ENCODE measurements at places on chromosomes 12 and 14.

DNA sequence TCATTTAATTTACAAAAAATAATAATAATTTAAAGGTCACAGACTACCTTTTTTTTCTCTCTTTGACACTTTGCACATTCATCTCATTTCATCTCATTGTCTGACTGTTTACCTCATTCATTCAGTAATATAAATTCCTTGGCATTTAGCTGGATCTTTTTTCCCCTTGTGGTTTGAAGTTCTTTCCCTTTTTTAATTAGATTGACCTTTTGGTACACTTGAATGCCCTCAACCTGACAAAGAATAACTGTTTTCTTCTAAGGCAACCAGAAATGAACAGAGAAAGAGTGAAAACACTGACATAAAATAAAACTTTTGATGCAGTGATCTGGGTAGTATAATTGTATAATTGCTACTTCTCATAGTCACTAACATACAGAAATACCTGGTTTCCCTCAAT lies 774.9 kb upstream of the NOVA1 start:
- no peak for DNase-seq

DNA sequence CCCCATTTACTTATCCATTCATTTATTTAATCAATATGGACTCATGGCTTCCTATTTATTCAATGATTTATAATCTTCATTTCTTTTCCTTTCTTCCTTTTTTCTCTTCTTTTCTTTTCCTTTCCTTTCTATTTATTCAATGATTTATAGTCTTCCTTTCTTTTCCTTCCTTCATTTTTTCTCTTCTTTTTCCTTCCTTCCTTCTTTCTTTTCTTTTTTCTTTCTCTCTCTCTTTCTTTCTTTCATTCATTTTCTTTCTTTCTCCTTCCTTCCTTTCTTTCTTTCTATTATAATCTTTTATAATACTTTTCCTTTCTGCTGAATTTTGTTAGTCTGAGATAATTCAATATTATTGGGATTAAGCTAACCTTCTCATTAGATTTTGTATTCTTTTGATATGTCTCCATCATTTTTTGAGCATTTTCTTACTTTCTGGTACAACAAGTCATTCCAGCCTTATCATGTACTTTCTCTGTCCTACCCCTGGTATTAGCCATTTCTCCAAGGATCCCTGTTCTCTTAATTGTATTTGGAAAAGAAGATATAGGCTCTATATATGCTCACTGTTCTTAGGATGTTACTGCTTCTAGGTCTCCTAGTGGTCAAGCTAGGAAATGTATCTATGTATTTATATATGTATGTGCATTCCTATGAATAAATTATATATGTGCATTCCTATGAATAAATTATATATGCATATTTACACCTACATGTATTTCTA lies 12.1 kb downstream of the LACRT start:
- no peak for DNase-seq

DNA sequence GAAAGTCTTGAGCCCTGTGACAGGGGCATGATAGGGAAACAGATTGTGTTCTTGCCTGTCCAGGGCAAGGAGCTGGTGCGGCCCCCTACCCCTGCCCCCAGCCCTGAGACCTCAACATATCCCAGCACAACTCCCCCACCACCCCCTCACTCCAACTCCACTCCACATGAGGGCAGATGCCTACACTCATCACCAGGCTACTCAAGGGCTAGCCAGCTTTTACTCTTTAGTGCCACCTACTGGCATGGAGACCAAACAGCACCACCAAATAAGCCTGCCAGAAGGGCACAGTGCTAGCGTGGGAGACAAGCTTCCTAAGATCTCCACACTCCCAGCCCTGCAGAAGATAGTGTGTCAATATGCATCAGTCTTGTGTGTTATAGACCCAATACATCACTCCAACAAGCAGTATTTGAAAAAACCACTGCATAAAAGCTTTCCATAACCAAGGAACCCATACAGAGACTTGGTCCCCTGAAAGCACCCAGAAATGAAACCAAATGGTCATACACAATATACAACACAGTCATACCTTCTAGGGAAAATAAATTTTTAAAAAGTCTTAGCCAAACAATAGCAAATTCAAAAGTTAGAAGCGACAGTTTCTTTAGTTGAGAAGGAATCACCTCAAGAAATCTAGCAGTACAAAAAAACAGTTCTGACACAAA lies 154.4 kb downstream of the KCNK10 start:
- peak; percentile 41 for DNase-seq

DNA sequence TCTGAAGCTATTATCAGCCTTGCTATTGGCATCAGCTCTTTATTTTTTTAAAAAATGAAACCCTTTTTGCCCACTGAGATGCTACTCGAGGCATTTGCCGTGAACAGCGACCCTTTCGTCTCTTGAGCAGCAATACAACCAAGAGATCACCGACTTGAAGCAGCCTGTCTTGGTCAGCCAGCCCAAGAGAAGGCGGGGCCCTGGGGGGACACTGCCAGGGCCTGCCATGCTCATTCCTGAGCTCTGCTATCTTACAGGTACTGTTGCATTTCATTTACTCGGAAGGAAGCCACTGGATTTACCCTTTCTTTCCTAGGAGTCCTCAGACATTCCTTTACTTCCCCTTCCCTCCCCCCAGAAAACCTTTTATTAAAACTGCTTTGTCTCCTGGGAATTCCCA lies 16.7 kb downstream of the PIWIL1 start:
- DNase-seq: no peak

DNA sequence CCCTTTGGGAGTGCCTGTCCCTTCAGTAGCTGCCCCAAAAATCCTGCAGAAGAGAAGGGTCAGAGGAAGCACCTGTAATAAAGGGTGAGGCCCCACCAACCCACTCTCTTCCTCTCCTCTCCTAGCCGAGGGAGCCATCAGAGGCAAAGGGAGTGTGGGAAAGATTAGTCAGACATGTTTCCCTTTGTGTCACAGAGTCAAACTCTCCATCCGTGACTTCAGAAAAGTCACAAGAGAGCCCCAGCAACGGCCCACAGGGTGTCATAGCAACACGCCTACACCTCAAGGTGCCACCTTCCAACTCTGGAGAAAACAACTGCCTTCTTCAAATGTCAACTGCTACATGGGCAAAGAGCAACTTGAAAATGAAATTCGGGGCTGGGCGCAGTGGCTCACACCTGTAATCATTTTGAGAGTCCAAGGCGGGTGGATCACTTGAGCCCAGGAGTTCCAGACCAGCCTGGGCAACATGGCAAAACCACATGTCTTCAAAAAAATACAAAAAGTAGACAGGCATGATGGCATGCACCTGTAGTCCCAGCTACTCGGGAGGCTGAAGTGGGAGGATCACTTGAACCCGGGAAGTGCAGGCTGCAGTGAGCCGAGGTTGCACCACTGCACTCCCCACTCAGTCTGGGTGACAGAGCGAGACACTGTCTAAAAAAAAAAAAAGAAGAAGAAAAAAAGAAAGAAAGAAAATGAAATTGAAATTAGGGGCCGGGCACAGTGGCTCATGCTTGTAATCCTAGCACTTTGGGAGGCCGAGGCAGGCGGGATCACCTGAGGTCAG lies 17.7 kb upstream of the CD27 start:
- DNase-seq: peak; percentile 86

GRCh38 chr12:62519043-62519442 lies 52.4 kb downstream of the MON2 start:
- DNase-seq: no peak

DNA sequence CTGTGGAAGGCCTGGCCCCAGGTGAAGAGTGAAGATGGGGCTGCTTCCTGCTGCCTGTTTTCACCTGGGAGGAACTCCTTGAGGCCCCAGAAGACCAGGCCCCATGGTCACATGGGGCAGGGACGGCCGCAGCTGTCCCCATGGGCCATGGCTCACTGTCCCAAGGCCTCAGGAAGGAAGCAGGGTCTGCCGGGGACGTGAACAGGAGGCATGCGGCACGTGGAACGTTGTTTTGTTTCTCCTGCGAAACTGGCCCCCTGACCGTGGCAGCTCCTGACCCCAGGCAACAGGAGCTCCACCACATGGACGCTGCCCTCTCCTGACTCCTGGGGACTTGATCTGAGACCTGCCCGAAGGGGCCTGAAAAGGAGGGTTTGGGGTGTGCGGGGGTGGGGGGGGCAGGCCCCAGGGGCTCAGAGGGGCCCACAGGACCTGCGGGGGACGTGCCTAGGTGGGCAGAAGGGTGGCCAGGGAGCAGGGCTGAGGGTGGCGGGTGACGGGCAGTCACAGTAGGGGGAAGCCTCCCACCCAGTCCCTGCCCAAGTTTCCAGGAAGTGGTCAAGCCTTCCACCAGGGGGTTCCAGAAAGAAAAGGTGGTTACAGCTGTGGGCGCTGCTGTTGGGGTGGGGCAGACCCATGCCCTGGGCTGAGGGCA lies 41.4 kb downstream of the LRCOL1 start:
- no peak for DNase-seq

DNA sequence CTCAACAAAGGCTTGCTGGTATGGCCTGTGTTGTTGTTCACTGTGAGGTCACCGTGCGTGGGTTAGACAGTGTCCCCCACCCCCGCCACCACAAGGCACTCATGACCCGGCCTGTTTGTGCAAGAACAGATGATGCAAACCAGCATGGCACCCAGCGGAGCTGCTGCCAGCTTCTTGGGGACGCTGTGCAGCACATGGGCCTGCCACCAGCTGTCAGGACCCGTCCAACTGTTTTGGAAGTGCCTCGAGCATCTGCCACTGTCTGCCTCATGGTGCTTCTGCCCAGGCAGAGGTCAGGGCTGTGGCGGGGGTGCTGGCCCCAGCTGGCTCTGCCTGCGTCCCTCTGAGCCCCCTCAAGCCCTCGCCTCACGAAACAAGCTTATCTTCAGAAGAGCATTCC lies 1.5 kb downstream of the ASB2 start:
- DNase-seq: no peak

GRCh38 chr14:80572666-80573065 lies 361.4 kb upstream of the DIO2 start:
- DNase-seq: no peak

GRCh38 chr12:121536054-121536898 lies 44.5 kb downstream of the KDM2B start:
- peak; percentile 41 for DNase-seq

- no peak for DNase-seq
These were observed 3.0 kb downstream of the KIF5A start for GRCh38 chr12:57552835-57553313.

DNA sequence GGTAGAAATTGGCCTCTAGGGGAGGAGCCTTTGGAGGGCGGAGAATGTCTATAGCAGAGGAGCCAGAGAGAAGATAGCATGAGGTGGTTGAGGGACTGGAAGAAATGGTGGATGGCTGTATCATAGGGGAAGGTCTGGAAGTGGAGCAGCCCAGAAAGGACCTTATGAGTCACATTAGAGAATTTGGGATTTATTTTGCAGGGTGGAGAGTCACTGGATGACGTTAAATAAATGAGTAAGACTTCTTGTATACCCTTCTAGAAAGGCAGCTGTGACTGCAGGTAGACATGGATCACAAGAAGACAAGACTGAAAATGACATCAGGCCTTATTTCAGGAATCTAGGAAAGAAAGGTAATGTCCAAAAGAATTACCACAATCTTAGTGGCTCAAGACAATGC lies 208.2 kb upstream of the TMTC1 start:
- DNase-seq: no peak

DNA sequence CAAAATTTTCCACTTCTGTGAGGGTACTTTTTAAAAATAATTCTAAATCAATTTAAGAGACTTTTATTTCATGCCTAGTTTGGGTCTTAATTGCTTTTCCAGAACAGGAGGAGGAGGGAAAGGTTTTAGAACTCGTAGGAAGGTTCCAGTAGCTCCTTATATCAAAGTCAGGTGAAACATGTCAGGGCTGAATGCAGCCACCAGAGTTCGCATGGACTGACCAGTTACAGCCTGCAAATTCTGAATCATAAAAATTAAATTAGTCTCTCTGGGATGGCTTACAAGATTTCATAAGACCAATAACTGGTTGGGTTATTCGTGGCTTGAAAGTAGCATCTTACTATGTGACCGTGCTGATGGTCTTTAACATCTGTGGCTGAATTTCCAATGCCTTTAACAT lies 397 bp downstream of the BDKRB1 start:
- DNase-seq: no peak

GRCh38 chr14:61050417-61050816 lies 69.4 kb downstream of the SLC38A6 start:
- no peak for DNase-seq

- no peak for DNase-seq
These were observed 33.5 kb downstream of the SMCO2 start for GRCh38 chr12:27480016-27480415.

GRCh38 chr12:74539765-74540526 lies 2.3 kb downstream of the ATXN7L3B start:
- no peak for DNase-seq

- no peak for DNase-seq
These were observed 37.4 kb downstream of the ZCRB1 start for GRCh38 chr12:42288544-42288943.

DNA sequence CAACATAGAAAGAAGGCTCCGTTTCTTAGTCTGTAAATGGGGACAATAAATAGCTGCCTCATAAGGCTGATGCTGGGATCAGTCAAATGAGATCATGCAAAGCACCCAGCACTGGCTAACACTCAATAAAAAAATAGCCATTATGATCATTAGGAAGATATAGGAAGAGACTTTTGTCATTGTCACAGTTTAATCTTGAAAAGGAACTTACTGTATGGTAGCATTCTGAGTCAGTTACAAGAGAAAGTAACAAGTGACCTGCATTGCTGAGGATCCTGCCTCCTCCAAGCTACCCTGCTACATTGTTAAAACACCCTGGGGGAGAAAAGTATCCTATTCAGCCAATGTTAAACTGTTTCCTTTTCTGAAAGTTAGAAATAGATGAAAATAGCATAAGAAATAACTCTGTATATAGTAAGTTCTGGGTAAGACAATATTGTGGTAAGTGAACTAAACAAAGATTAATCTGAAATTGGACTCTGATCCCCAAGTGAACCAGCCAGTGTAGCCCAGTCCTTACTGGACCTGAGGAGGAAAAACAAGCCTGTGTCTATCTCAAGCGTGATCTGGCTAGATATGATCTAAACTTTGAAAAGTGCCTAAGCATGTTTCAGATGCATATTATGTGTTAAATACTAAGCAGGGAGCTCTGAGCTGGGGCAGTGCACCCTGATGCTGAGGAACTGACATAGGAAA lies 3.6 kb upstream of the NUDT4 start:
- DNase-seq: no peak

DNA sequence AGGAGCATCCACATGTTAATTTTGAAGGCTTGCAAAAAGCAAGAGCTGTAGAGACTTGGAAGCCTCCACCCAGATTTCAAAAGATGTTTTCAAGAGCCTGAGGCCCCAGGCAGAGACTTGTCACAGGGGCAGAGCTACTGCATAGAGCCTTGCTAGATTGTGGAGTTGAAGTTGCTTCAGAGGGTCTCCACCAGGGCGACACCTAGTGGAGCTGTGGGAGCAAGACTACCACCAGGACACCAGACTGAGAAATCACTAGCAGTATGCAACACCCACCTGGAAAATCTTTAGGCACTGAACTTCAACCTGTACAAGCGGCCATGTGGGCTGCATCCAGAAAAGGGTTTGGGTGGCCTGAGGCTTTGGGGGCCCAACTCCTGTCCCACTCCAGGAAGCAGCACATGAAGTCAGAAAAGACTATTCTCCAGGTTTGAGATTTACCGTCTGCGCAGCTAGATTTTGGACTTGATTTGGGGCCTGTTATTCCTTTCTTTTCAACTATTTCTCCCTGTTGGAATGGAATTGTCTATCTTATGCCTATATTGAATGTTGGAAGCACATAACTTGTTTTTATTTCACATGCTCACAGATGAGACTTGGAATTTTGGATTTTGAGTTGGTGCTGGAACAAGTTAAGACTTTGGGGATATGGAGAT lies 508.6 kb downstream of the FLRT2 start:
- DNase-seq: peak; percentile 21

GRCh38 chr14:69151458-69152180 lies 1.3 kb downstream of the DCAF5 start:
- DNase-seq: peak; percentile 74
